ENCODE measurements at places on chromosomes 4 and X. TPM values are rescaled to one million over a fixed set of nuclear protein-coding genes. Genes with fewer than 3 reads are reported as not detected.

The USP17L27 gene
- not detected for total RNA-seq

The COX7B2 gene
- total RNA-seq, result 0.47 TPM

The PLXNB3 gene
- 1.6 TPM for total RNA-seq

The PAGE4 gene
- total RNA-seq, result 1.3 TPM

The PRRG1 gene
- 4.2 TPM for total RNA-seq

The ARSJ gene
- not detected for total RNA-seq

The SLC2A9 gene
- total RNA-seq, result 0.49 TPM

The HADH gene
- 39.8 TPM for total RNA-seq

The GEMIN8 gene
- total RNA-seq, result 13.7 TPM

The NDST3 gene
- not detected for total RNA-seq

The ELF4 gene
- 43.9 TPM for total RNA-seq

GRCh38 chr4:85496933-85497332 is 22.0 kb downstream of the ARHGAP24 start:
- no peak for DNase-seq
- no peak overlapping the region for H3K4me3 ChIP-seq
- H3K27me3 ChIP-seq, result no peaks in the 10 kb centered on the region
- no peaks in the 10 kb centered on the region for H3K36me3 ChIP-seq
- H3K27ac ChIP-seq, result no peak overlapping the region

GRCh38 chr4:184383497-184384055 is 90.8 kb downstream of the IRF2 start:
- H3K4me1 ChIP-seq, result peaks cover 54% of the 10 kb centered on the region
- DNase-seq, result no peak
- H3K27ac ChIP-seq, result no peak overlapping the region
- no peaks in the 10 kb centered on the region for H3K27me3 ChIP-seq
- peaks cover 9% of the 10 kb centered on the region for H3K36me3 ChIP-seq
- no peak overlapping the region for H3K4me3 ChIP-seq

DNA sequence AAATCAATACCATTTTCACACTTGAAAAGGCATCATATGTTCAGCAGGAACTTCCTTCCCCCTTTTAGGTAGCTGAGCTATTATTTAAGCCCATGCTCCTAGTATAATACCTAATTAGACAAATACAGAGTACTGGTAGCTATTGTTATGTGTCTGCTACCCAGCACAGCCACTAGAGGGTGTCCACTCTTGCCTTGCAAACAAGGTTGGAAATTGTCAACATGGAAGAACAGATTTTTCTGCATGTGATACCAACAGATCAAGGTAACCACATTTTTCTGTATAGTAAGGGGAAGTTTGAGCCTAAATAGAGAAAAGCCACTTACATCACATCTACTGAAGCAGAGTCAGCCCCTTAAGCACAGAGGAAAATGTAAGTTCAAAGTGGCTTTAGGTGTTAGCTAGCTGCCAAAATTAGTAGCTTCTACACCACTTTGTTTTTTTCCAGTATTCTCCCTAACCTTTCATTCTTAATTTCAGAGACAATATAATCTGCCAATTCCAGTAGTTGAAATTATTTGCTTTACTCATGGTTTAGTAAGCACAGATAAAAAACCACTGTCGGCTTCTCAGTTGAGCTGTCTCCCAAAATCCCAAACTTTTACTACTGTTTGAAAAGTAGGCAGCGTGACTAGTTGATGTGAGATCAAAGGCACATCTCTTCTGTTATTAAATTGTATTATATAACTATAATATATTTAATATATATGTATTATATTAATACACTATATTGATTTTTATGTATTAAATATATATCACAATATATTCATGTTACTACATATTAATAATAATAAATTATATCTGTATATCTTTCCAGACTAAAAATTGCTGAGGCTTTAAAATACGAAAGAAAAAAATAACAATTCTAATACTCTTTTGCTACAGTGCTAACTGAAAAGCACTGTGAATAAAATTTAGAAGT is 38.2 kb downstream of the EDNRA start:
- no peaks in the 10 kb centered on the region for H3K36me3 ChIP-seq
- peak; percentile 37 for DNase-seq
- no peak overlapping the region for H3K27ac ChIP-seq
- H3K4me1 ChIP-seq, result no peaks in the 10 kb centered on the region
- no peaks in the 10 kb centered on the region for H3K27me3 ChIP-seq
- no peak overlapping the region for H3K4me3 ChIP-seq

DNA sequence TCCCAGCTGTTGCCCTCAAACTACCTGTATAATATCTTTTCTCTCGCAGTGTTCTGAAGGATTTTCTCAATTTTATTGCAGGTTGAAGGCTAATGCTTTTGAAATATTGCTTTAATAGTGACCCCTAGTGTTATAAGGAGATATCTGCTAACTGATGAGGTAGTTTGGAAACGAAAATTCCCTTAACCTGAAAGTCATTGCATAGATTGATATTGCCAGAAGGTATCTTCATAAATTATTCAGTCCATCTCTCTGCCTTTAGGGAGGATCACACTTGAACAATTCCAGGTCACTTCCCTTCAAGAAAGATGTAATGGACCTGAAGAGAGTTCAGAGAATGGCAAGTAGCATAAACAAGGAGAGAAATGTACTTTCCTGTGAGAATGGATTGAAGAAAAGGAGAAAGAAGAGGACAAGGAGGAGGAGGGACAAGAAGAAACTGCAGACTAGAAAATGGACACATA is 44.1 kb downstream of the TIGD4 start:
- no peaks in the 10 kb centered on the region for H3K4me1 ChIP-seq
- H3K4me3 ChIP-seq, result no peak overlapping the region
- peaks cover 13% of the 10 kb centered on the region for H3K27me3 ChIP-seq
- no peaks in the 10 kb centered on the region for H3K36me3 ChIP-seq
- no peak overlapping the region for H3K27ac ChIP-seq

DNA sequence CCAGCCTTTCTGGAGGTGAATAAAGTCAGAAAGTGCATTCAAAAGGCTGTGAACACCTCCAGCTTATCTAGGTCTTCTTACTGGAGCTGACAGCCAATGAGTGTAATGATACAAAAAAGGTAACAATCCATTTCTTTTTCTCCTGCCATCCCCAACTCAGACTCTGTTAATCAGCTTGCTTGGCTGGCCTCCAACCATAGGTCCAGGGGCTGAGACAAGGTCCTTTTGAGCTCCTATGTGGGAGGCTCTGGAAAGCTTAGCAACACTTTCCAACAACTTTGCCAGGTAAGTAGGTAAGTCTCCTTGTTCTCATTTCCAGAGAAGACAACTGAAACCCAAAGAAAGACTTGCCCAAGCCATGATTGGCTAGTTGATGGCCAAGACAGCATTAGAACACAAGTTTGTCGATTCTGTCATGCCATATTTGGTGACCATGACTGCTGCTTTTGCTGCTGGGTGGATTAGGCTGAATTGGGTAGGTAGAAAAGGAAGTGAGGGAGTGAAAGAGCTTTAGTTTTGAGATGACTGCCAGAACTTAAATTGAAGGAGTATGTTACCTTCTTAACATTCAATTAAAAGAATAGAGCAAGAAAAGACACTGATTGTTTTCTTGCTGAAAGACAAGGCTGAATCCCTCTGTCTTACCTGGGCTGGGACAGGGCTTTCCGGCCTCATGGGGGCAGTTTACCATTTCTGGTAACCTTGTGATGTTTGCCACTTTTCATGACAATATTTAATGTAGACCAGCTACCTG is 22.8 kb downstream of the VSIG4 start:
- no peak for DNase-seq
- no peaks in the 10 kb centered on the region for H3K27me3 ChIP-seq
- H3K36me3 ChIP-seq, result peaks cover 51% of the 10 kb centered on the region
- H3K4me1 ChIP-seq, result peaks cover 10% of the 10 kb centered on the region
- peak overlapping the region; percentile 55 for H3K4me3 ChIP-seq

DNA sequence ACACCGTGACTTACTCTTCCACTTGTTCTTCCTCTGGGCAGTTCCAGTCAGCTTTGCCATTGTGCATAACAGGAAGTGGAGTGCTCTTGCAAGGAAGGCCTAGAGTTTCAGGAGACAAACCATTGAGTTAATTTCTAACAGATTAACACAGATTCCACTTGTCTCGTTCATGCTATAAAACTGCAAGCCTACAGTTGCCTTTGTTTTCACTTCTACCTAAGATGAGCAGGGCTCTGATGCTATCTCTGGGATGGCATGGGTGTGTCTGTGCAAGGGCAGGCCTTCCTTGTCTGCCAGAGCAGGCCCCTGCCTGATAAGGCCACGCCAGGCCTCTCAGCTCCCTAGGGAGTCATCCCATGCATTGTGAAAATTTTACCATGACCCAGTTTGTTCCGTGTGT is 67.7 kb upstream of the PGRMC2 start:
- DNase-seq, result peak; percentile 26
- no peak overlapping the region for H3K27ac ChIP-seq
- H3K4me1 ChIP-seq, result peaks cover 10% of the 10 kb centered on the region
- no peak overlapping the region for H3K4me3 ChIP-seq

- H3K27ac ChIP-seq, result no peak overlapping the region
- H3K4me3 ChIP-seq, result no peak overlapping the region
- H3K27me3 ChIP-seq, result peaks cover 12% of the 10 kb centered on the region
- H3K36me3 ChIP-seq, result no peaks in the 10 kb centered on the region
Observed at GRCh38 chr4:81503586-81503985, 31.9 kb upstream of the RASGEF1B start.

DNA sequence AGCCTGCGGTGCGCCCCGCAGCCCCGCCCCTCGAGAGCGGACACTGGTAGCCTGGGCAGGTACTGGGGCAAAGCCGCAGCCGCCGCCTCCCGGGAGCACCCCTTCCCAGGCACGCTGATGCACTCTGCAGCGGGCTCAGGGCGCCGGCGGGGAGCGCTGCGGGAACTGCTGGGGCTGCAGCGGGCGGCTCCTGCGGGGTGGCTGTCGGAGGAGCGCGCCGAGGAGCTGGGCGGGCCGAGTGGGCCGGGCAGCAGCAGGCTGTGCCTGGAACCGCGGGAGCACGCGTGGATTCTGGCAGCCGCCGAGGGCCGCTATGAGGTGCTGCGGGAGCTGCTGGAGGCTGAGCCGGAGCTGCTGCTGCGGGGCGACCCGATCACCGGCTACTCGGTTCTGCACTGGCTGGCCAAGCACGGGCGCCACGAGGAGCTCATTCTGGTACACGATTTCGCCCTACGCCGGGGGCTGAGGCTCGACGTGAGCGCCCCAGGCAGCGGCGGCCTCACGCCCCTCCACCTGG is 401 bp downstream of the SOWAHD start:
- no peak overlapping the region for H3K27ac ChIP-seq
- no peaks in the 10 kb centered on the region for H3K27me3 ChIP-seq
- peak; percentile 49 for DNase-seq
- peaks cover 24% of the 10 kb centered on the region for H3K4me1 ChIP-seq
- peak overlapping the region; percentile 47 for H3K4me3 ChIP-seq

DNA sequence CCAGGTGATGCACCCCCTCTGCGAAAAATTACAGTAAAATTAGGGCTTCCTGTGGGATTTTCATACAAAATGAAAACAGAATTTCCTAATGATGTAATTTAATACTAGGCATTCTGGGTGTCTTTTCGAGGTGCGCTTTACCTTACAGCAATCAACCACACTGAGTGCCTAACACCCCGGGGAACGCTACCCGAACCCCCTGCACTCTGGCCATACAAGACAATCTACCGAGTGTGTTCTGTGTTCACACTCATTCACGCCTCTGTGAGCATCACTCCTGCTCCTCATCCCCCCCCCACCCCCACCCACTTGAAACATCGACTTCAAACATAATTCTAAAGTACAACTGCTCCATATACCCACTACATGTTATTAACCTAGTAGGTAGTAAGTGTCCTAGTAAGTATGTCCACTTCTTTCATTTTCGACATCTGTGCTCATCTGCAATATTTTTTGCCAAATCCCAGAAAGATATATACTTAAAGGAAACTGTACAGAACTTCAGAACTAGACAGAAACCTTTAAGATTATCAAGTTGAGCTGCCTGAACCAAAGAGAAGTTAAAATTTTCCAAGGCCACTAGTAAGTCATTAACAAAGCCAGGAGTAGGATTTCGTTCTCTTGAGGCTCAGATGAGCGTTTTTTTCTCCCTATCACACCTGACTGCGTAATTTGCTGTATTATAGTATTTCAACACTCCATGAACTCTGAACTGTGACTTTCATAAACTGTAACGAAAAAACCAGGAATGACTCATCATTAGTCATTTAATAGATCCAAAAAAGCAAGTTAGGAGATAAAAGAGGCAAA is 80.0 kb downstream of the FAT1 start:
- H3K4me1 ChIP-seq, result no peaks in the 10 kb centered on the region
- H3K27me3 ChIP-seq, result no peaks in the 10 kb centered on the region
- H3K36me3 ChIP-seq, result no peaks in the 10 kb centered on the region
- H3K4me3 ChIP-seq, result no peak overlapping the region

- no peak overlapping the region for H3K27ac ChIP-seq
- no peaks in the 10 kb centered on the region for H3K4me1 ChIP-seq
- H3K36me3 ChIP-seq, result no peaks in the 10 kb centered on the region
- no peaks in the 10 kb centered on the region for H3K27me3 ChIP-seq
- no peak overlapping the region for H3K4me3 ChIP-seq
Observed at GRCh38 chr4:176084769-176085168, 19.1 kb downstream of the WDR17 start.

- H3K27ac ChIP-seq, result peak overlapping the region; percentile 59
- no peak for DNase-seq
- H3K4me3 ChIP-seq, result no peak overlapping the region
- no peaks in the 10 kb centered on the region for H3K36me3 ChIP-seq
Observed at GRCh38 chr4:83552924-83553323, 17.0 kb downstream of the GPAT3 start.

- H3K4me3 ChIP-seq, result no peak overlapping the region
- peaks cover 67% of the 10 kb centered on the region for H3K36me3 ChIP-seq
- no peak for DNase-seq
- no peak overlapping the region for H3K27ac ChIP-seq
- no peaks in the 10 kb centered on the region for H3K27me3 ChIP-seq
Observed at GRCh38 chrX:308821-309520, 9.6 kb downstream of the GTPBP6 start.

DNA sequence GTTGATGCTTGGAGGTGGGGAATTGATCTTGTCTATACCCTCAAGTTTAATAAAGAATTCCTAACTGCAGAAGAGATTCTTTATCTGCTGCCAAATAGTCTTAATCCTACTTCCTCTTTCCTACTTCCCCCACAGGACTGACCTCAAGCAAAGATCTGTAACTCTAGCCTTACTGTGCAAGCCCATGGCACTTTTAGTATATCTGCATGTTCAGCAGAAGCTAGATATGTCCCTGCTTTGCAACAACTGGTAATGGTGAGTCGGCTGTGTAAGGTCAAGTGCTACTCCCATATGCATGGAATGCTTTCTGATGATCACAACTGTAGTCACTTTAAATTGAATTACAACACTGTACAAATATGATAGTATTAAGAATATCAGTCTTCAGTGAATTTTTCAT is 26.3 kb upstream of the PDS5A start:
- H3K36me3 ChIP-seq, result no peaks in the 10 kb centered on the region
- H3K4me1 ChIP-seq, result peaks cover 7% of the 10 kb centered on the region
- no peaks in the 10 kb centered on the region for H3K27me3 ChIP-seq

DNA sequence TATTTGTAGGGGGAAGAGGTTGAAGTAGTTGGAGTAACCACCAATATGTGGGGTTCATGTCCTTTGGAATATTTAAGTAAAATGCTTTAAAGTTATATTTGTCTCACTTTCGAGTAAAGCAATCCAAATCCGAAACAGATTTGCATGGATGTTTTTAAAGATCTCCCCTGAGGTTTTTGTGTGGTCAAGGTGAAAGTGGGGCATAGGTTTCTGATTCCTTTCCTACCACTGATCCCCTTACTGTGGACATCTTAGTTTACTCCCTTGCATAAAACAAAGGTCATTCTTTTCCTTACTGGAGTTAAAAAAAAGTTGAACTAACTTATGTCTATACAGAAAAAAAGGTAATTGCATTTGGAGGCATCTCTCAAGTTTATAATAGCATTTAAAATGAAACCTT is 71.9 kb upstream of the PHOX2B start:
- H3K27me3 ChIP-seq, result no peaks in the 10 kb centered on the region
- no peak overlapping the region for H3K4me3 ChIP-seq
- no peak overlapping the region for H3K27ac ChIP-seq
